ENCODE measurements at places on chromosomes 1 and 21.

GRCh38 chr1:234694661-234695060 lies 84.7 kb upstream of the IRF2BP2 start:
- DNase-seq = peak; percentile 63

DNA sequence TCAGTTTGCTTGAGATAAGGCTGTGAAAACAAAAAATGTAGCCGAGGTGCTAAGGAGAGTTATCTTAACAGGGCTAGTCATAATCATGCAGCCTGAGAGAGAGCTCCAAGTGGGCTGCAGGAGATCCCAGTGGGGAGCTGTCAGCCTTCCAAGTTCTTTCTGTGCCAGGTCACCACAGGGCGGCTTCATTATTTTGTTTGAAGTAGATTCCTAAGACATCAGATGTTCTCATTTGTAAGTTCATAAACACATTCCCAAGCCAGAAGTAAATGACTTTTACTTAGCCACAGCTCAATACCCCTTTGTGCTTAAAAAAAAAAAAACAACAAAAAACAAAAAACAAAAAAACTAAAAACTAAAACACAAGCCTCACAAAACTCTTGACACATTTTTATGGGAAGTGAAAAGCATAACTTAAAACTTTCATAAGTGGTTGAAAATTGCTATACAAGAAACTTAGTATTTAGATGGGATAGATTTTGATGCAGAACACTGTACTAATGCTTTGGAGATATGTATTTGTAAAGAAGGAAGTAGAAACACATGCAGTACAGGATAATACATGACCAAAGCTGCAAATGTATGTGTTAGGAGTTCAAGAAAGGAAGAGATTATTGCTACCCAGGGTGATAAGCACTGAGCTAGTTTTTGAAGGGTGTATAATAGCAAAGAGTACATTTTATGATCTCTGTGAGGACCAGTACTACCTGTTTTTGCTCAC lies 8.6 kb downstream of the CDC14A start:
- DNase-seq = peak; percentile 4

DNA sequence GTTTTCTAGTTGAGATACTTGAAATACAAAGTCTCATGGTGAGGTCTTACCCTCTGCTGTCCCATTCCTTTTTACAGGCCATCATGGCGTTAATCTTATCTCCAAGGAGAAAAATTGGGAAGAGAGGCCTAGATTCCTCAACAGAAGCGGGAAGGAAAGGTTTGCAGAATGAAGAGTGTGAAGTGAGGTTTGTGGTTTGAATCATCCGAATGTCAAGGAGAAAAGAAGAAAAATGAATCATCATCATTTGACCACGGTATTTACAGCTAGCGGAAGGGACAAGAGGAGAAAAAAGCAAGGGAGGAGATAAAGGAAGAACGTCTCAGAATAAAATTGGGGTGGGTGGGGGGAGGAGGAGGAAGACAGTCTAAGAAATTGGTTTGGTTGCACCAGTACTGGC lies 935 bp upstream of the COG2 start:
- no peak for DNase-seq

GRCh38 chr1:43232482-43232881 lies 37.3 kb upstream of the TMEM125 start:
- DNase-seq = no peak

DNA sequence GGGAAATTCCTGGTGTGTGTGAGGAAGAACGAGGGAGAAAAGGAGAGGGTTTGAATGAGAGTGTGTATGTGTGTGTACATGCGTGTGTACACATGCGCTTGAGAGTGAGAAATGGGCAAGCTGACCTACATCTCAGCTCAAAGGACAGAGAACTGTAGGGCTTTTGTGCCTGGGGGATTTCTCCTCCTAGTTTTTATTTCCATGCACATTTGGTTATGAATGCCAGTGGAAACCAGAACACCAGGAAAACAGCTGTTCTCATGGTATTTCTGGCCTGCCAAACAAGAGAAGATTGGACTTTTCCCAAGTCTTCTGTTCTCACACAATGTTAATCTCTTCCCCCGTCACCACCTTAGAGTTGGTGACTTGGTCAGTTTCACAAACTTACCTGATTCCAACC lies 45.2 kb downstream of the SLC44A3 start:
- DNase-seq = no peak

- peak; percentile 18 for DNase-seq
These were observed 25.3 kb downstream of the ZFYVE9 start for GRCh38 chr1:52166996-52167753.

DNA sequence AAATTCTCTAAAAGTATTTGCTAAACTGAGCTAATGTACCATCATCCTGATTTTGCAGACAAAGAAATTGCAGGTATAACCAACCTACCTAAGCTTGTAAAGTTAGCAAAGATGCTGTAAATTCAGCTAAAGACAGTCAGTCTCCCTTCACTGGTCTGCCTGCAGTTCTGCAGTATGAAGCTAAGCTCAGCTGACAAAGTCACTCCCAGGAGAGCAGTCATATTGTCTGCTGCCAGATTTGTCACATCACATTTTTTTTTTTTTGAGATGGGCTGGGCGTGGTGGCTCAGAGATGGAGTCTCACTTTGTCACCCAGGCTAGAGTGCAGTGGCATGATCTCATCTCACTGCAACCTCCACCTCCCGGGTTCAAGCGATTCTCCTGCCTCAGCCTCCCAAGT lies 8.9 kb upstream of the CMPK1 start:
- no peak for DNase-seq

- DNase-seq = peak; percentile 62
These were observed 8.3 kb upstream of the SLC2A1 start for GRCh38 chr1:42966688-42967612.

DNA sequence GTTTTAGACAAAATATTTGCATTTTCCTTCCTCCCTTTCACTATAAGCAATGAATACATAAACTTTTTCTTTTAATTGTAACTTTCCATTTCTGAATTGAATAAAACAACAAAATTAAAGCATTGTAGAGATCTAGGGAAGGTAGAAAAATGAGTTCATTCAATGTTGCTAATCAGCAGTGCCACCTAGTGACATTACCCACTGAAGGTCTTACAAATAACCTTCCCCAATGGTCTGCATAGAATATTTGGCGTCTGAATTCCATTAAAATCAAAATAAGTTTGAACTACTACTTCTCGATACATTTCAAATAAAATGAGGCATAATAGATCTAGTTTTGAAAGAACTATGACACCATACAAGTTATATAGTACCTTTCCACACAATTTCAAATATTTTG lies 19.6 kb downstream of the FH start:
- DNase-seq = peak; percentile 5

DNA sequence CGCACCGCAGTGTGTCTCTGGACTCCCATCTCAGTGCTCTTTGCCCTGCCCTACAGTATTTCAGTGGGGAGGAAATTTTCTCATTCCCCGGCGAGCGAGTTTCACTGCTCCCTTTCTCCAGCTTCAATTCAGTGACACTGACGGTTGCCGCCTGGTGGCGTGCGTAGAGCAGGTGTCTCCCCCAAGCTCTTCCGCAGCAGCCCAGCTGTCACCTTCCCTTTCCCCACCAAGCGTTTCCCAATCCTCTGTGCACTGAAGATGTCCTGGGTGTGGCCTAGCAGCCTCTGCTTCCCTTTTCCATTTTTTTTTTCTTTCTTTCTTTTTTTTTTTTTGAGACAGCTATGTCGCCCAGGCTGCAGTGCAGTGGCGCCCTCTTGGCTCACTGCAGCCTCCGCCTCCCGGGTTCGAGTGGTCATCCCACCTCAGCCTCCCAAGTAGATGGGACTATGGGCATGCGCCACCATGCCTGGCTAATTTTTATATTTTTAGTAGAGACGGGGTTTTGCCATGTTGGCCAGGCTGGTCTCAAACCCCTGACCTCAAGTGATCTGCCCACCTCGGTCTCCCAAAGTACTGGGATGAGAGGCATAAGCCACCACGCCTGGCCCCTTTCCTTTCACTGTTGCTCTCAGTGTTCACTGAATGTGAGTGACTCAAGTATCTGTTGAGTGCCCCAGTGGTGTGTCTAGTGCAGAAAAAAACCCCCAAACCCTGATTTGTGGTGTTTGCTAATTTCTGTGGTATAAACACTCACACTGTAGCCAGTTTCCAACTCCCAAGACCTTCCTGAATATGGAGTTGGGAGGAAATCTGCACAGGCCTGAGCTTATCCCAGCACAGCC lies 30.1 kb downstream of the TNFRSF1B start:
- peak; percentile 83 for DNase-seq

DNA sequence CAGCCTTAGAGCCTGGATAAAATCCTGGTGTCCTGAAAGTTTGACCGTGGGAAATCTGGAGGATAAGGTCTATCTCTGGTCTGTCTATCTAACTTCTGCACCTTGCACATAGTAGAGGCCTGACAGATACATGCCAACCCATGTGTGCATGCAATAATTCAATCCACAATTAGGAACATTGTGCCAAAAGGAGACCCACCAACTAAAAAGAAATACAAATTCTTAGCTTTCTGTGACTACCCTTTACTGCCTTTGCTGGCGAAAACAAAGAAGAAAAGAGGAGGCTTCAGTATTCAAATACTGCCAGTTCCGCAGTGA lies 381 bp upstream of the KLHL20 start:
- no peak for DNase-seq

DNA sequence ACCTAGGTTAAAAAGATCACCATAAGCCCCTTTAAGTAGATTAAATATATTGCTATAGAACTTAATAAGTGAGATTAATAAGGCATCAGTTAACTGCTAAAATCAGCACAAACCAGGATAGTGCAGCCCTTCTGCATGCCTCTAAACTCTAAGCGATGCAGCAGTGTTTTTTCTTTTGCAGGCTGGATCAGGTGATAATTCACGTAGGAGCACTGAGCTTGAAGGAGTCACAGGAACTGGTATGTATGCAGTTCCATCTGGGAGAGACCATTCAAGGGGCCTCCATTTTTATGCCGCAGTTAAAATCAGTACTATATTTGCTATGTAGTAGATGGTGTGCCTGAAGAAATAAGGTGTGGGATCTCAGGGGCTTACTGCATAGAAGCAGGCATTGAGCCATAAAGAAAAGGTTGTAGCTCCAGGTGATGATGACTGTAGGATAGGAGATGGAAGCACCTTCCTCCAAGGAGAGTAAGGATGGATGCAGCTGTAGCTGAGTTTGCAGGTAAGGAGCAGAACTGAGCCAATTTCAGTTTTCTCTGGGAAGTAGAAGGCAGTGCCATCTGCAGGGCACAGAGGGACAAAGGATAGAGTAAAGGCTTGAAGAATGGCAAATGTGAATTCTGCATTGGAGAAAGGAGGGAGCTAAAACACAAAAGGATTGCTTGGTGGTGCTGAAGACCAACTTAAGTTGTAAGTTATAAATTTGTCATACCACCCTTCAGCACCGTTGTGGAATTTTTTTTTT lies 22.6 kb downstream of the NPL start:
- peak; percentile 7 for DNase-seq

GRCh38 chr21:24045775-24046215 lies 1561.5 kb downstream of the MRPL39 start:
- peak; percentile 19 for DNase-seq

DNA sequence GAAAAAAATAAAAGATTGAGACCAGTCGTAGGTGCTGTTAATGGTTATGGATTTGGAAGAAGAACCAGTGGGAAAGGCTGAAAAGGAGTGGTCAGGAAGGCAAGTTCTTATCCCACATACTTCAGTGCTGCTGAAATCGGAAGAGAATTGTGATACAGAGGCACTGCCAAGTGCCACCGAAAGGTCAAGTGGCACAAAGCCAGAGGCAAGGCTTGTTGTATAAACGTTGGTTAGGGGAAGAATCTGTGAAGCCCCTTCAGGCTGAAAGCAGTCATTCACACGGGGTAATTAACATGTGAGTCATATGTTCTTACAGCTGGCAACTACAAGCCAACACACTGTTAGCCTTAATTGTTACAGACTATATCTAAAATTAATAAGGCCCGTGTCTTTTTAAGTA lies 48.8 kb downstream of the ZBTB40 start:
- peak; percentile 83 for DNase-seq

DNA sequence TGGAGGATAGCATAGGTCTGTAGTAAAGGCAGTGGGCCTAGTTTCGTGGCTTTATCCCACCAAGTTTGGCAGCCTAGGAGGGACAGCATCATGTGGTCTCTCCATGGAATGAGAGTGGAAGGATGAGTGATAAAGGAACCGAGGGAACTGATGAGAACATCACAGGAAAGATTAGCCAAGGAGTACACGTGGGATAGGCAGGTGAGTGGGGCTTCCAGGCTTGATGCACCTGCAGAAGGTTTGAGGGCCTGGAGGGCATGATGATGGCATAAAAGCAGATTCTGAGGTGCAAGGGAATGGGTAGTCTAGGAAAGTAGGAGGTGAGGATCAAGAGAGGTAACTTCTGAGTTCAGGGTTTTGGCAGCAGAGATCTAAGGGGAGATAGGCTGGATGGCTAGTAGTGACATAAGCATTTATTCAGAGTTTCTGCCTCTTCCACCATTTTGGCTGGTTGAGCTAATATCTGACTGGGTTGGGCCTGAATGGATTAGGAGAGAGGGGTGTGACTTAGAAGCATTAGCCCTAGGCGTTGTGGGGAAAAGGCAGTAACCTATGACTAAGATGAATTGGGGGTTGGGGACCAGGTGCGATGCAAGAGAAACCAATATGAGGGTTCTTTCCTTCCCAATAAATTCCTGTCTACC lies 9.1 kb downstream of the PTGFRN start:
- DNase-seq = no peak

DNA sequence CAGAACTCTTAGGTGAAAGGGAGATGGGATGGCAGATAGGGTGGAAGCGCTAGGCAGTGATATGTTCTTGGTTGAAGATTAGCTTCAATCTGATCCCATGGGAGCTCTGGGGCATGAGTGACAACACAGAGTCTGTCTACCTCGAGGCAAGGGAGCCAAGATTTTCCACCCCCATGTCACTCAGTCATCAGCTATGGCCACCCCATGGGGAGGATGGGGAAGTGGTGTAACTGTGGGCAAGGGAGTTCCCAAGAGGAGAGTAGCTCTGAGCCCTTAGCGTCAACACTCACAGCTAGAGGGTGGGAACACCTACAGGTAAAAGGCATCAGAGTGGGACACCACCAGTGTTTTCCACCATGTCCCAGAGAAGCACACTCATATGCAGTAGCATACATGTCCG lies 30.3 kb upstream of the C1QA start:
- DNase-seq = no peak

DNA sequence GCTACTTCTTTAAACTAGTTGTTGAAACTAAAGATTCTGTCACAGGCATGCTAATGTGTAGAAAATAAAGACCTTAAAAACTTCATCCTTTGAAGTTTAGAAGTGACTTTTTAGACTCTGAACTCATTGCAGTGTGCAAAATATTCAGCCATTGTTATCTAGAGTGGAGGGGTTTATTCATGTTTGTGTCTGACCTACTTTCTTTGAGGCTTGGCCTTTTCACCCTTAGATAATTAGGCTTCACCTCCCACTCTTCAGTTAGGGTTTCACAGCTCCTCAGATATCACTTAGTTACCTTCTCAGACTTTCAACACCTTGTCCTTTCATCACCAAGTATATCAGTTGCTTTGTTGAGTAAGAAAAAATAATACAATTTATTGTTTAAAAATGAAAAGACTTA lies 75.9 kb downstream of the IVNS1ABP start:
- no peak for DNase-seq
